Calu3 (cell line): ENCODE measurements at places on chromosomes 3 and 15. TPM values are rescaled to one million over a fixed set of nuclear protein-coding genes. Genes with fewer than 3 reads are reported as not detected.

MOBP gene
- 0.57 TPM in 1 of 2 replicates, not detected in the other for total RNA-seq

DNA sequence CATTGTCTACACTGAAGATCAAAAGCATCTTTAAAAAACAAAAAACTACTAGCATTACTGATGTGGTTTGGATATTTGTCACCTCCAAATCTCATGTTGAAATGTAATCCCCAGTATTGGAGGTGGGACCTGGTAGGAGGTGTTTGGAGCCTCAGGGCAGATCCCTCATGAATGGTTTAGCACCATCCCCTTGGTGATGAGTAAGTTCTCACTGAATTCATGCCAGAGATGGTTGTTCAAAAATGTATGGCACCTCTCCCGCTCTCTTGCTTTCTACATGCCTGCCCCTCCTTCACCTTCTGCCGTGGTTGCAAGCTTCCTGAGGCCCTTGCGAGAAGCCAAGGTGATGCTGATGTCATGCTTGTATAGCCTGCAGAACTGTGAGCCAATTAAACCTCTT lies 136.6 kb upstream of the FHIT start:
- H3K4me3 ChIP-seq = no peak overlapping the region
- no peaks in the 10 kb centered on the region for H3K36me3 ChIP-seq
- no peaks in the 10 kb centered on the region for H3K27me3 ChIP-seq
- H3K27ac ChIP-seq = no peak overlapping the region
- no peak for DNase-seq

RBPMS2 gene
- 1.4 and 1.6 TPM in 2 replicates for total RNA-seq

DNA sequence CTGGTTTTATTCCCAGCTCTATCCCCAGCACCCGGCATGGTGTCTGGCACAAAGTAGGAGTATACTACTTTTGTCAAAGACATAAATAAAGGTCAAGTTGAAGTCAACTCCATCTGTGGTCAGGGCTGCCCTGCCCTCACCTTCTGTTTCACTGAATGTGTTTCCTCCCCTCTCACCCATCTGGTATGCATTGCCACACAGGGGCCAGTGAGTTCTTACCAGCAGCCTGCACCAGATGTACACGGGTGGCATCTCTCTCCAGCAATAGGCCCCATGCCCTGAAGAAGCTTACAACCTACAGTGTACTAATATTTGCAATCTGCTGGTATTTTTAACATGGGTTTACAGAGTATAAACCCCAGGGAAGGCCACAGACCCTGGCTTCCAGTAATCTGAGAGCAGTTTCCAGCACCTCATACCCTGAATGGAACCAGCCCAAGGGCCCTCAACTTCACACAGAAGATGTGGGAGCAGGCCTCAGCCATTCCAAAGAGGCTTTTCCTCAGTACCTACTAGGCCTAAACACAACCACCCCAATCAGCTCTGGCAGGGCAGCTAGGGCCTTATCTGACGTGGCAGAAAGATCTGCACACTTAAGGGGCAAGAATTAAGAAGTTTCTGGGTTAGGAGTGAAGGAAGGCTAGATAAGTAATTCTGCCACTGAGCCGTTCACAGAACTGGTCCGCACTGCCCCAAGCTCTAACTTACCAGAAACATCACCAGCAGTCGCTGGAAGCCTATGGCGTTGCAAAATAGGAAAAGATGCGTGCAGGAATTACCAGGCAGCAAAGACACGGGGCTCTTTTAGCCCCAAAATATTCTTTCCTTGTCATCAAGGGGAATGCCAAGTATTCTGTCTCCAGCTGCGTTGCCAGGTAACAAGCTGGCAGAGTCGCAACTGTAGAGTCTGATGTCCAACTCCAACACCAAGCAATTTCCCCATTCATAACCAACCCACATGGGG lies 2.1 kb downstream of the IDH2 start:
- no peak for DNase-seq
- H3K36me3 ChIP-seq = peaks cover 16% of the 10 kb centered on the region
- no peaks in the 10 kb centered on the region for H3K27me3 ChIP-seq
- no peak overlapping the region for H3K27ac ChIP-seq
- H3K4me3 ChIP-seq = peak overlapping the region; percentile 73

- H3K27me3 ChIP-seq = no peaks in the 10 kb centered on the region
- H3K4me1 ChIP-seq = peaks cover 8% of the 10 kb centered on the region
- no peak overlapping the region for H3K4me3 ChIP-seq
- H3K27ac ChIP-seq = no peak overlapping the region
- no peak for DNase-seq
These were observed 4.5 kb downstream of the NR1I2 start for GRCh38 chr3:119786409-119786808.
